NCI-H446 (cell line): ENCODE measurements at places on chromosomes 12 and 14.

DNA sequence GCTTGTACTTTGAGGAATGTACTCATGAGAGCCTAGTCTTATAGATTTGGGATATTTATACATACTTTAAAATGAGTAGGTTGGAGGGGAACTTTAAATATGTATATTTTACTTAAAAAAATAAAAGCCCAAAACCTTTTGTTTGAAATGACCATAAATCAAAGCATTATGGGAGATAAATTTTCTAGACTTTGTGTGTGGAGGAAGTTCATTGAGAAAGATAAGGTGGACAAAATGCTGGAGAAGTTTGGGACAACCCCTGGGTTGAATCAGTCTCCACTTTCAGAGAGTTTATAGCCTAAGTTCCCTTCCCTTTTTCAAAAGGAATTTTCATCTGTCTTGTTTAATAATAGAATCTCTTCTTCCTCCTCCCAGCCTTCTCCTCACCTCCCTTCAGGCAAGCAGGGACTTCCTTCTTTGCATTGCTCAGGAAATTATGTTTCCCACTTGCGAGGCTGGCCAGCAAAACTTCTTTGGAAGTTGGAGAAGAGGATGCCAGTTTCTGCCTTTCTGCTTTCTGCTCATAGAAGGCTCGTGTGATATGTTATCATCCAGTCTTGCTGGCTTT, 54.2 kb downstream of the CHST11 start:
- DNase-seq: no peak

DNA sequence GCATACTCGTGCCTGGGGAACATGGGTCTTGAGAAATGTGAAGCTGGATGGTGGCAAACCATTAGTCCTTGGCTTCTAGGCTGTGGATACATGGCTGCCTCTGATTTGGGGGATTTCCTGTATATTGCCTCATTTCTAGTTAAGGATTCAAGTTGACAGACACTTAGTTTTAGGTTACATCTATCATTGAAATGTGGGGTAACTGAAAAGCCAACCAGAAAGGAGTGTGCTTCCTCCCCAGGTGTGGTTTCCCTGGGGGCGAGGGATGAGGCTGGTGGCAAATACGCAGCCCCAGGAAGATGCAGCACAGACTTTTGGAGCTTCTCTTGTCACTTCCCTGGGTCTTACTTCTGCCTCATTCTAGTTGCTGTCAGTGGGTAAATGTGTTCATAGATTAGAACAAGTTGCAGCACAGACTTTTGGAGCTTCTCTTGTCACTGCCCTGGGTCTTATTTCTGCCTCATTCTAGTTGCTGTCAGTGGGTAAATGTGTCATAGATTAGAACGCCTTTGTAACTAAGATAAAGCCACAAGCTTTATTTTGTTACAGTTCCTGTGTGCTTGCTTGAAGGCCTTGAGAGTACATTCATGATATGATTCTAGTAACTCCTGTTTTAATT, 85.1 kb downstream of the BORCS5 start:
- no peak for DNase-seq

DNA sequence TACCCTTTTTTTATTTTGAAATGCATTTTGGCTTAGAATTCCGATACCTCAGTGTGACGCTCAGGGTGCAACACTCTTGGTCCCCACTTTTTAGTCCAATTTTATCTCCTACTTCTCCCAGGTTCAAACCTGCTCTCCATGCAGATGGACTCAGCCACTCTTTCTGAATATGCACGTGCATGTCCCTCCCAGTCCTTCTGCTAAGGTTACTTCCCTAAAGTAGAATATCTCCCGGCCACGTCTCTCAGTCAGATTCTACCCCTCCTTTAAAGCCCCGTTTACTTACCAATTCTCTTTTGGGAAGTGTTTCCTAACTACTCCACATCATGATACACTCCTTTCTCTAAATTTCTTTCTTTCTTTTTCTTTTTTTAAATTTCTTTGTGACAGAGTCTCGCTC, 15.5 kb upstream of the PARP11 start:
- DNase-seq: no peak

- DNase-seq: no peak
These were observed 117.9 kb upstream of the SFSWAP start for GRCh38 chr12:131592972-131593371.

GRCh38 chr14:81208489-81208888, 12.3 kb downstream of the GTF2A1 start:
- DNase-seq: no peak

DNA sequence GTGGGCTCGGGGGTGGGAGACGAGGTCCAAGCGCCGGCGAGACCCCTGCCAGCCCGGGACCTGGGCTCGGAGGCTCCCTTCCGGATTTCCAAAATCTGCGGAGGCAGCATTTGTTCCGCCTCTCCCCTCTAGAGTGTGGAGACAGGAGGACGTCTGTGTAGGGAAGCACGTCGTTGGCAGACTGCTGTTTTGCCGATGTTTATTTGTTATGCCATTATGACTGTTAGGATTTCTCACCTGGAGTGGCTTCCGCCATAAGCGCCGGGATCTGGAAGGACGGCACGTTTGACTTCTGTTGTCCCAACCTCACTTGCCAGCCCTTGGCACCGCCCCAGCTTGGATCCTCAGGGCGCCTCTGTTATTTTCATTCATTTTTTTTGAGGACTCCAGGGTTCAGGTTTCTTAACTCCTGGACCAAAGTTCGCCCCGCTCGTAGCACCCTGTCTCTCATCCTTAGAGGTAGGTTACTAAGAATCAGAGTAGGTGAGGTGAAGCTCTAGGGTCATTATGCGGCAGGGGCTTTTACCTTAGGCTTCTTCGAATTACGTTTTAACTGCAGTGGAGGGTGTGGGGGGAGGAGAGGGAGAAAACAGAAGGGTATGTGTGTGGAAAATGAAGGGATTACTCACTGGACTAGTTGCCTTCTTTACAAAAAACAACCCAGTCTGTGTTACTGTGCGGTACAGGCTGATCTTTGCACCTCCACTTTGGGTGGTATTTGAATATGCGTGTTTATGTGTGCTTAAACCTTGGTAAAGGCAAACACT, 547 bp upstream of the PYGL start:
- DNase-seq: peak; percentile 32

- no peak for DNase-seq
These were observed 171.6 kb downstream of the APAF1 start for GRCh38 chr12:98816720-98817119.

- no peak for DNase-seq
These were observed 576.2 kb upstream of the TBX3 start for GRCh38 chr12:115259968-115260747.

- DNase-seq: no peak
These were observed 42.9 kb downstream of the FERMT2 start for GRCh38 chr14:52907949-52908348.

GRCh38 chr14:22460461-22461195, 128.4 kb downstream of the DAD1 start:
- DNase-seq: no peak

GRCh38 chr12:32091696-32092095, 15.0 kb upstream of the BICD1 start:
- no peak for DNase-seq

DNA sequence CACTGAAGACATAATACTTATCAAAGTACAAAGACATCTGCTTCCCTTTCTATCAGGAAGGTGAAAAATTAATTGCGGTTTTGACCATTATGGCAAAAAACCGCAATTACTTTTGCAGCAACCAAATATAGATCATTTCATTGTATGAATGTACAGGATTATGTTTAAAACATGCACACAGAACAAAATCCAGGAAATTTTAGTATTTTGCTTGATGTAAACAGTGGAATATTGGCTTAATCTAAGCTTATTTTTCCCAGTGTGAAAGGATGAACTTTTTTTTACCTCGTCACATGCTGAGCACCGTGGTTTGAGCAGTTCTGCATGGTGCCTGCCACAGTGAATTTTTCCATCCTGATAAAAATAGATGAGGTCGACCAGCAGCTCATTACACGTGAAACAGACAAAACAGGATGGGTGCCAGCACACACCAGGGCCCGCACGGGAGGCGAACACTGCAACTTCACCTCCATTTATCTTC, 121.2 kb downstream of the PRICKLE1 start:
- DNase-seq: no peak

DNA sequence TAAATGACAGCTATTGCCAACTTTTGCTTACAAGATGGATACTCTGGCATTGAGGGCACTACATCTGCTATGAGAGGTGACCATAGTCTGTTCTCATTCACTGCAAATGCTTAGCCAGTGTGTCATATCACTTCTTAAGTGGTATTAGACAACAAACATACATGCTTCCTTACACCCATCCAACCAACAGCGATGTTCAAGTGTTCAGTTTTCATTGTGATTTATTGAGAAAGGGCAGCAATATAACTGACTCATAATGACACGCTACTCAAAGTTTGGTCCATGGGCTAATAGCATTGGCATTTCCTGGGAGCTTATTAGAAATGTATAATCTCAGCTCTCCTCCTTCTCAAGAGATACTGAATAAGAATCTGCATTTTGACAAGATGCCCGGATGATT, 181.7 kb downstream of the NPAS3 start:
- DNase-seq: no peak

DNA sequence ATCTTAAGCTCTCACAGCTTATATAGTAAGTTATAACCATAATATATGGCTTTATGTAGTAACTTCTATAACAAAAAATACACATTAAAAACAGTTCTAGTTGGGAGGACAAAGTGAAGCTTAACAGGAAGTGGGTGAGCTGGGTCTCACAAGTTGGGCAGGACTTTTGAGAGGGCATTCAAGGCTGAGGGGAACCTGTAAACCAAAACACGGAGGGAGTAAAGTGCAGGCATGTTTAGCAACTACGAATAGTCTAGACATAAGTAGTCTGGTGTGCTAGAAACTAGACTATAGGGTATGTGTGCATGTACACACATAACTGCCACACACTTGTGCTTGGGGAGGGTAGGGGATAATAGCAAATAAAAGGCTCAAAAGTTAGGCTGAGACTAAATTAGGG, 14.2 kb upstream of the NEK9 start:
- no peak for DNase-seq

DNA sequence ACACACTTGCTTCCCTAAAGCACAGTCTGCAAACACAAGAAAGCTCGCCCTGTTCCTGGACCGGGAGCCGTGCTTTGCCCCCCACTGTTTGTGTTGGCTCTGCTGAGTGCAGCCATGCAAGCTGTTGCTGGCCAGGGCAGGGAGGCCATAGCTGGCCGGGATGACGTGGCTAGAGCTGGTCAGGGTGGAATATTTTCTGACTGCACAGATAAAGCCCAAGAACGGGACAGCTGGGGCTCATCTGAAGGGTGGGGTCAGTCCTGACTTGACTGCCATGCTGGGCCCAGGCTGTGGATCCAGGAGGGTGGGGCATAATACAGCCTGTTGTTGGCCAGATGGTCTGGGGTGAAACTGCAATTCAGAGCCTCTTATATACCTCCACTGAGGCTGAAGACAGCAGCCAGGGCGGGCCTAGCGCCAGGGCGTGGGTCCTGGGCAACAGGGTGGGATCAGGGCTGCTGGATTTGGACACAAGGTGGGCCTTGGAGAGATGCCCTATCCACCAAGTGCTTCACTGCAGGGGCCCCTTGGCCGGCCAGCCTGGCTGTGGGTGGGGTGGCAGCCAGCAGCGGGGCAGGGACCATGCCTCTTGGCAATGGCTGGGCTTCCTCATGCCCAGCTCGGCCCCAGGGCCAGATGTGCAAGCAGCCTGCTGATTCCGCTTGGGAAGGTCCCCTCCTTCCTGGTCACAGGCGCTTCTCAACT, 14.8 kb downstream of the KMT5A start:
- DNase-seq: peak; percentile 96

DNA sequence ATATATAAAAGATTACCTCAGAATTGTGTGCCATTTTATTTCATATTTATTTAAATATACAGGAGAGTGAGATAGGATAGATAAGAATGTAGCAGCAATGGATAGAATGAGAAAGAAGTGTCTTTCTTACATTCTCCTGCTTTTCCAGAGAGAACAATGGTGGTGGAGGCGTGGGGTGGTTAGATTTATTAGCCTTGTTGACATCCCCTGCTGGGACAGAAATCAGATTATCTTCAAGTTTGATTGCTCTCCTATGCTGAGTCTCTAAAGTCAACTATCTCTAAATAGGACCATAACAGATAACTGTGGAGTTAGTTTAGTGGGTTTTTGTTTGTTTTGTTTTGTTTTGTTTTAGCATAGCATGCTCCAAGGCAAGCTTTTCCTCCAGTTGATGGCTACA, 397.6 kb downstream of the LRFN5 start:
- DNase-seq: no peak

DNA sequence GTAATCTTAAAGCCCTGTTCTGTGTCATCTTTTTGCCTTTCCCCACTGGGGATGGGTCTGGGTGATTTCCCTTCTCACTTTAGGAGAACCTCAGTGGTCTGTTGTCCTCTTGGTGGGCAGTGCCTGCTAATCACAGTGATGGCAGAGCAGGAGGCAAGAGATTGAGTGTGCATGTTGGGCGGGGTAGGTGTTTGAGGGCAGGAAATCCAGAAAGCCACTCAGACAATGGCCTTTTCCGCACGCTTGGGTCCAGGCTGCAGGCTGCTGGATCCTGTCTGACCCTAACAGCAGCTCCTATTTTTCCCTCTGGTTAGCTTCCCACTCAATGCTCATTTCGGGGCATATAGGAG, 13.7 kb upstream of the ITGA5 start:
- DNase-seq: no peak

DNA sequence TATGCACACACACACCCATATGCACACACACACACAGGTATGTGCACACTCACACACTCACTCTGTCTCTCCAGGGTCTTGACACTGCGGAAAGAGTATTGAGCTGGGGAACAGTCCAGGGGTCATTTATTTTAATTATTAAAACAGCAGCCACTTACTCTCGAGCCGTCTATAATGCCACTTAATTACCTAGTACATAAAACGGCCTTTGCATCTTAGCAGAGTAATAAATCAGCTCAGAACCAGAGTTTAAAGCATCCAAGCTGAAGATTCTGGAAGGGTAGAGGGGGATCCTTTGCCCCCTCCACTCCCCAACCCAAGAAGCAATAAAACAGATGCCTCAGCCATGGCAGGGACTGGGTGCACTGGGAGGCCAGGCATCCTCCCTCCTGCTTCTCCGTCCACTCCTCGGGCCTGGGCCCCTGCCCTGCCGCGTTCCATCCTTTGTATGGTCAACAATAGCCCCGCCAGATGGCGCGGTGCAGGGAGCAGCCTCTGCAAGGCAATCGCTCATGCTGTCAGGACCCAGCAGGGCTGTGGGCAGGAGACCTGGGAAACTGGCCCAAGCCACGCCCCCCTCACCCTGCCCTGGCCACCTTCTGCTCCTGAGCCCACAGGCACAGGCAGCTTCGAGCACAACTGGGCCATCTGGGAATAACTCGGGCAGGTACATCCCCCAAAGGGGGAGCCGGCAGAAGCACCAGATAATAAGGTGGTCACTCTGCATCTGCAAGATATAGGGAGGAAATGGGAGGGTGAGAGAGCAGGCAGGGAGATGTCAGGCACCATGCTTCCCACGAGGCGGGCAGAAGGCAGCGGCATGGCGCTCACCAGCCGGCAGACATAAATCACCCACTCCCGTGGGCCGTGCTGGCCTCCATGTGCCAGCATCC, 40.9 kb downstream of the CCDC85C start:
- DNase-seq: peak; percentile 89

DNA sequence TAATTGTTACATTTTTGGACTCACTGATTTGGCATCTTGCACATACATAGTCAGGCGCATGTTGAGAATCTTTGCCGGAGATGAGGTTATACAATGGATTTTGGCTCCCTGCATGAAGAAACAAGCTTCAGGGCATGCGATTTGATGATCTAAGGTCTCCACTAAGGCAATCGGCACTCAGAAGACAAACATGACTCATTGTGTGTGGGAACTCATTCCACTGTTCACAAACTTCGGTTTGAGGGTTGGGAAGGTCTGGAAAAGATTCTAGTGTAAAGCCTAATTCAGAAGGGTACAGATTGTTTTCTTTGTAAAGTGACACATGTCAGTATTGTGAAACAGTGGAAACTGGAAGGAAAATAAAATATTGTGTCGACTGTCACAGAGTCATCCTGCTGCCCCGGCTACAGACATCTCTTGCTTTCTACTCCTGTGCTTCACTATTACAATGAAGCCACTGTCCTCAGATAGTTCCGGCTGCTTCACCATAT, 192.6 kb upstream of the HMGA2 start:
- no peak for DNase-seq
